ENCODE measurements at places on chromosomes 12 and 14. TPM values are rescaled to one million over a fixed set of nuclear protein-coding genes. Genes with fewer than 3 reads are reported as not detected.

Gene NKX2-1
- total RNA-seq = not detected

Gene KRT8
- total RNA-seq = 7.0 TPM

GRCh38 chr14:91473046-91473445 is 37.1 kb downstream of the PPP4R3A start:
- DNase-seq = no peak

DNA sequence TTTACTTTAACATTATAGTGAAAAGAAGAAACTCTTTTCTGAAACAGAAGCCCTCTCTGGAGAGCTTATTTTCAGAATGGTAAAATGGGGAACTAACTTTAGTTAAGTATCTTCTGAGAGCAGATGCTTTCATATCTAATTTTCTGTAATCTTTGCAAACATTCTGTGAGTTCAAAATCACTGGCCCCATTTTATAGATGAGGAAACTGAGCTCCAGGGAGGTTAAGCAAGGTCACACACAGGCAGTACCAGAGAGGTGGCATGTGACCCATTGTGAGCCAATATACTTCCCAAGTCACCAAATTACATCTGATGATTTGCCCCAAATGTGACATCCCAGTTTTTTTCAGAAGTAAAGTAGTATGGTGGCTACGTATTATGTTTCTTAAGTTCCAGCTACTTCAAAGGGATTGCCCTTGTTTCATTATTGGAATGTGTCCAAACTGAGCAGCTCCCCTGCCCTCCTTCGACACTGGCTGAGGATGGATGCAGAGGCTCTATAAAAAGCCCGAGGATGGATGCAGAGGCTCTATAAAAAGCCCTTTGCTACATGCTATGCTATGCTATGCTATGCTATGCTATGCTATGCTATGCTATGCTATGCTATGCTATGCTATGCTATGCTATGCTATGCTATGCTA is 36.2 kb upstream of the NUDT4 start:
- DNase-seq = no peak

DNA sequence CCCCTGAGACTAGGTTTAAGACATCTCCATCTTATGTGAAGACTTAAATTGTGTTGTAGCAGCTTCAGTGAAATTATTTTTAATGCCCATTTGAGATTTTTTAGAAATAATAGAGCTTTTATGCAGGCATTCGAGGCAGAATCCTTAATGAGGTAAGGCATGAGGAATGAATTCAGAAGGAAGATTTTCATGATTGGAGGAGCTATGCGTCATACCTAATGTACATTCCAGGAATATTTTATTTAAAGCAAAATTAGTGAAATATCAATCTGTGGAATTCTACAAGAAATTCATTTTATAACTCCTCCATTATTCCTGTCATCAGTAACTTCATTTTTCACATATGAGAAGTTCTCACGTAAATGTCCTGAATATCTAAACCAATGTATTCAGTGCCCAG is 36.0 kb upstream of the GARIN6 start:
- no peak for DNase-seq

DNA sequence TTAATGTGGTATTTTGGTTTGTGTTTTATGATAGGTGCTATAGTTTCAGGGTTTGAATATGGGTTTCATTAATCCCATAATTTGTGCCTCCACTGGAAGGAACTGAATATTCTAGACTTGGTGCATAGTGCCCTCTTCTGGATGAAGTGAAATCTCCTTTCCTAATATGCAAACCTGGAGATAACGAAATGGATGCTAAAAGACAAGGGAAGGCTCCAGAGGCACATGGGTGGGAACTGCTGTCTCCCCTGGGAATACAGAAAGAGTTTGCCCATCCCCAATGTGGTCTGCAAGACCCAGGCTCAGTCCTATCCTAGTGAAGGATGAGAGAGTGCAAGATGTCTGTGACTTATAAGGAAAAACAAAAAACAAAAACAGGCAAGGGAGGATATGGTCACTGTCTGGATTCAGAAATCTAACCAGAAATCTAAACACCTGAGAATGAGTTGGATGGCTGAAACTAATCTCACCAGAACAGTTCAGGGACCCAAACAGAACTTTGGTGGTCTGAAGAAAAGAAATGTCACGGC is 142.3 kb upstream of the TMPO start:
- no peak for DNase-seq

DNA sequence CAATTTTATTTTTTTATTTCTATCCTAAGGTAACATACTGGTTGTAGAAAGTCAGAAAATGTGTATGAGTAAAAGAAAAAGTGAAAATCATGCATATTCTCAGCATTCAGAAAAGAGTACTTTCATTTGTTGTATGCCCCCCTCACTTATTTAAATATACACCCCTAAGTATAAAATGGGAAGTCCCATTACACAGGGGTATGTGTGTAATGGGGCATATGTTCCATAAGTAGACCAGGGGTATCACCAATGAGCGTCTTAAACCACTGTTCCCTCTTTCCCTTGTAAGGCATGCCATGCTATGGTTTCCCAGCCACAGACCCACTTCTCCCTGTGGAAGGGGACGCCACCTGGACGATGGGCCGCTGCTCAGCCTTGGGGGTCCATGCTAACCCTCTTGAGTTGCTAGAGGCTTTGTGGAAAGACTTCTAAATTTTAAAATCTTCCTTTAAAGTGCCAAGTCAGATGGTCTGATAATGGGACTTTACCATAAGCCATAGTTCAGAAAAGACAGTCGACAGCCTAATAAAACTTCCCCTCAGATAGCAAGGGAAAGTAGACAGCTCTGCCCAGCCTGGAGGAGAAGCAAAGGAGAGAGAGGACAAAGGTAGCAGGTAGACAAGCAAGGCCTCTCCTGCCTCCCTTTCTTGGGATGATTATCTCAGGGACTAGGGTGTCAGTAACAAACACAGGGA is 118.2 kb downstream of the ZFP36L1 start:
- no peak for DNase-seq
